GM12878 (cell line): ENCODE measurements at places on chromosomes 3 and 15. TPM values are rescaled to one million over a fixed set of nuclear protein-coding genes. Genes with fewer than 3 reads are reported as not detected.

GRCh38 chr15:99402014-99402729 is 150.9 kb downstream of the LRRC28 start:
- DNase-seq: no peak

GRCh38 chr15:60673918-60674558 is 195.1 kb upstream of the ICE2 start:
- no peak for DNase-seq

- no peak for DNase-seq
Measured at GRCh38 chr3:116238846-116239565, 206.3 kb downstream of the LSAMP start.

DNA sequence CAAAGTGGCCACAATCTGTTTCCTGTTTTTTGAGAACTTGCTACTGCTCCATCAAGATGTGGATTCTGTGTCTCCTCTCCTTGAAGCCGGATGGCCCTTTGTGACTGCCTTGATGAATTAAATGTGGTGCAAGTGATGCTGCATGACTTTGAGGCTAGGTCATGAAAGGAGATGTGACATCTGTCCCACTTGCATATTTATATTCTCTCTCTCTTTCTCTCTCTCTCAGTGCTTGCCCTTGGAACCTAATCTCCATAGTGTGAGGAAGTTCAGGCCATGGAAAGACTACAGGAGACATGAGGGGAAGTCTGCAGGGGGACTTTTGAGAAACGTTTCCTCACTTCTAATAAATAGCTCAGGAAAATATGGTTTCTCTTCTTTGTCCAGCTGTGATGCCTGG is 50.0 kb upstream of the ADPGK start:
- DNase-seq: no peak

DNA sequence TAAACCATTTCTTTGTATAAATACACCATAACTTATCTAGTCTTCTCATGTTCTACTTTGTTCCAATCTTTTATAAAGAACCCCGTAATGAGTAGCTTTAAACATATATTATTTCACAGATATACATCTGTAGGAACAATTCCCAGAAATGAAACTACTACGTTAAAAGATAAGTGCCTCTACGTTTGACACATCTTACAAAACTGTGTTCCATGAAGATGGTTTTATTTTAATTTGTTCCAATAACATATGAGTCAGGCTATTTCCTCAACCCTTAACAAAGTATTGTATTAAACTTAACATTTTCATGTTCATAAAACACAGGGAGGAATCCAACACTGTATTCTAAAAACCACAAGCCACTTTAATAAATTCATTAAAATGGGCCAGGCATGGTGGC is 52.9 kb downstream of the TRPM7 start:
- no peak for DNase-seq

DNA sequence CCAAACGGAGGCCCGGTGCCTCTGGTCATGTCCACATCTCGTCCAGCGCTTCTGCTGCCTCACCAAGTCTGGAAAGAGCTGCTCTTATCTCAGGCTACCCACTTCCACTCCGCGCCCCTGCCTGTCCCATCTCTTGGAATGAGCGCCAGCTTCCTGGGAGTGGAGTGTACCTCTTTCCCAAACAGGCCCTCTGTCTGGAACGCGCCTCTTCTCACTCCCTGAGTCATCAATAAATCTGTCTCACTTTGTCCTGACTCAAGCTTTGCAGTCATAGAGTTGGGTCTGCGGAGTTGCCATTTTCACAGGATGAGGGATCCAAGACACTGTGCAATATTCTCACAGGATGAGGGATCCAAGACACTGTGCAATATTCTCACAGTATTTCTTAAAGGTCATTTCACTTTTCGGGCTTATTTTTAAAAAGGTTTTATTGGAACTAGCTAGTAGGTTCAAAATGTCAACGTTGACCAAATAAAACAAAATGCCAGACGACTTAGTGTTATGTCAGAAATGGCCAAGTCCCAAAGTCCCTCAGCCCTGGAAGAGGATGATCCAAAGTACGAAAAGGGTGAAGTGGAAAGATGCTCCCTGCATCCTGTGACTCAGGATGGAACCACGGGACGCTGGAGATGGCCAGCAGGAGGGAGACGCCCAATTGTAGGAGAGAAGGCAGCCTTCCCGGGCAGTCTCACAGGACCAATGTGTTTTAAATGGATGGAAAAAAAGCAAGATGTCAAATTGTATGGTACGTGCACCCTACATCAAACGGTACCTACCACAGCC is 81.1 kb downstream of the CHSY1 start:
- DNase-seq: no peak

- no peak for DNase-seq
Measured at GRCh38 chr3:37930495-37930894, 60.1 kb upstream of the VILL start.

- no peak for DNase-seq
Measured at GRCh38 chr3:179766416-179767133, 113.7 kb downstream of the USP13 start.

GRCh38 chr15:82643992-82644391 is 3.2 kb downstream of the CPEB1 start:
- no peak for DNase-seq

DNA sequence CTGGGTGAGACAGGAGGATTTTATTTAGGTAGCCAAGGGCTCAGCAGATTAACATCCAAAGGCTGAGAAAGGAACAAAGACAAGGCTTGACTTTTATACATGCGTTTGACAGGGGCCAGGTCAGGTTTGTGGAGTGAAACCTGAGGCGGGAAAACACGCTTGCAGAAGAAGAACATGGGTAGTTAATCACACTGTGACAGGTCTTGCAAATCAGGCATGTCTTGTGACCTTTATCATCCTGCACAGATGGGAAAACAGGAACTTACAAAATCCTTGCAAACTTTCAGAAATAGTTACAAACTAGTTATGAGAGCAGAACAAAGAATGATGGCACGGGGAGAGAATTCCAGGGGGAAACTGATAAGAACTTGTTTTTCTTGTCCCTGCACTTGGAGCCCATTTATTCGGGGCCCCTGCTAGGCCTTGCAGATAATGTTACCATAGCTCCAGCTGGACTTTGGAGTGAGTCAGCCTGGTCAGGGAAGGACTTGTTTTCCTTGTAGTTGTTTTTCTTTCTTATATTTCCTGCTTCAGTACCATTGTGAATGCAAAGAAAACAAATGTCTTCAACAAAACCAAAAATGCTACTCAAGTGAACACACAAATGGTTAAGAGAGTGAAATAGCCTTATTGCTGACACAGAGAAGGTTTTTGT is 965.9 kb upstream of the ROBO1 start:
- DNase-seq: no peak

DNA sequence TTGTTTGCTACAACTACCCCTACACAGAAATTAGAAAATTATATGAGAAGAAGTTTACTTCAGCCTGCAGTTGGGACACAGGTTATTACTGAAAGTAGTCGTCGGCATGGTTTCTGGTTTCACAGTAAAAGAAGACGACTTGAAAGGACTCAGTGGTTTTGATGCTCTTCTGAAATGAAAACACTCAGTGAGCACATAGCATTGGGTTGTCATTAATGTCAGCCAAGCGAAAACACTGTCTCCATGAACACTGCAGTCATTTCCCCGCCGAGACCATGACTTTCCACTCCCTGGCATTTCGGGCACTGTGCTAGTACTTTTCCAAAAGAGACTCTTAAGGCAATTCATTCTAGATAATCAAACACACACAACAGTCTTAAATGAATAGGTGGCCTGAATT is 69.2 kb upstream of the ICE2 start:
- peak; percentile 85 for DNase-seq

DNA sequence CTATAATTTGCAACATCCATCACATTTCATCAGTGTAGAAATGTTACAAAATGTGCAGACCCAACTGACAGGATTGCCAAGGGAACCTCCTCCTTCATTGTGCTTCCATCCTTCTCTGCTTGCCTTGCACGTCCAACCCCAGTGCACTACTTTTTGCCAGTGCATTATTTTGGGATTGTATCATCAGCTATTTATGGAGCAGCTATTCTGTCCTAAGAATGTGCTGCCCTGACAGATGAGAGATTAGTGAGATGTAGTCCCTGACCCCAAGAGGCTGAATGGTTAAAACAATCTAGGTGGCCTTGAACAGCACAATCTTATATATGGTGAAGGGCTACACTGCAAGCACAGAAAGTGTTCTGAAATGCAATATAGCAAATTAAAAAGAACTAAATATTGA is 935.8 kb downstream of the IGSF11 start:
- no peak for DNase-seq

- DNase-seq: no peak
Measured at GRCh38 chr3:1798711-1799405, 299.8 kb upstream of the CNTN4 start.

DNA sequence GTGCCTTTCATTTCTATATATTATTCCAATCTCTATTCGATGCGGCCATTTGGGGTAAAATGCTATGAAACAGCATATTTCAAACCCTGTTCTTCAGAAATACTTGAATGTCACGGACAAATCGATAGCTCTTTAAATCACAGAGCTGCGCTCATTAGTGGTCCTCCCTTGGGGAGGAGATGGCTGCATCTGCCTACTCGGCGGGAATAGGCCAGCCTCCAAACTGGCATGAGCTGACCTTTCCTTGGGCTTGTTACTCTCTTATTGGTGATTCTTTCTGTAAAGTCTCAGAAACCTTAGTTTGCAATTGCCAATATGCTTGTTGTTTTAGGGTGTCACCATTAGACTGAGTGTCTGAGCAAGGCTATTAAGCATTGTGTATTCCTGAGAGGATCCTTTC is 120.9 kb downstream of the BDH1 start:
- no peak for DNase-seq

- no peak for DNase-seq
Measured at GRCh38 chr15:40266828-40267304, 16.0 kb downstream of the ANKRD63 start.

GRCh38 chr3:184857099-184857498 is 45.1 kb downstream of the VPS8 start:
- DNase-seq: no peak

- no peak for DNase-seq
Measured at GRCh38 chr15:79170256-79170664, 79.7 kb upstream of the RASGRF1 start.

DNA sequence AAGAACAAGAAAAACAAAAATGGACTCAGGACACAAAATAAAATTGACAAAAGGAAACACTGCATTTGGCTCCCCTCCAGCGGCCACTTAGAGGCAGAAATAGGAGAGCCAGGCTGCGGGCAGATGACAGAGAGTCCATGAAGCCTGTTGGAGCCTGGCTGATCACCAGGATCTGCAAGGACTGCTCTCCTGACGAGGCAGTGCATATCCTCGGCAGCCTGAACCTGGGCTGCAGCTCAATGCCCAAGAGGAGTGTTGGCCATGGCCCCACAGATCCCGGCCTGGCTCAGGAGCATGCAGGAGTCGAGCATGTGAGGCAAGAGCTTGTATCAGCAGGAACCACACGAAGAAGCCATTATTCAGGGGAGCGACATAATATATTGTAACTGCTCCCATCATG is 199.8 kb downstream of the STT3B start:
- no peak for DNase-seq

- peak; percentile 27 for DNase-seq
Measured at GRCh38 chr15:62624547-62625378, 417.8 kb upstream of the TPM1 start.

DNA sequence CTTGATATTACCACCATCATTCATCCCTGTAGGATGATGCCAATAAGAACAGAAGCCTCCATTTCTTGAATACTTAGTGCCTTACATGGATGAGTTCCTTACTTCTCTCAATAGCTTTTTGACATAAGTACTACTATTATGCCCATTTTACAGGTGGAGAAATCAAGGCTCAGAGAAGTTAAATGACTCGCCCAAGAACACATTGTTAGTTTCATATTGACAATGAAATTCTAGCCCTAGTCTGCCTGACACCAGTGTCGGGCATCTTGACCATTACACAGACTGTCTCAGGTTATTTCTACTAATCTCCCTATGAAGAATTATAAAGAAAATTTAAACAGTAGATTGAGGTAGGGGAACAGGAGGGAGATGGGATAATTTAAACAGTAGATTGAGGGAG is 52.5 kb upstream of the ARL8B start:
- no peak for DNase-seq

DNA sequence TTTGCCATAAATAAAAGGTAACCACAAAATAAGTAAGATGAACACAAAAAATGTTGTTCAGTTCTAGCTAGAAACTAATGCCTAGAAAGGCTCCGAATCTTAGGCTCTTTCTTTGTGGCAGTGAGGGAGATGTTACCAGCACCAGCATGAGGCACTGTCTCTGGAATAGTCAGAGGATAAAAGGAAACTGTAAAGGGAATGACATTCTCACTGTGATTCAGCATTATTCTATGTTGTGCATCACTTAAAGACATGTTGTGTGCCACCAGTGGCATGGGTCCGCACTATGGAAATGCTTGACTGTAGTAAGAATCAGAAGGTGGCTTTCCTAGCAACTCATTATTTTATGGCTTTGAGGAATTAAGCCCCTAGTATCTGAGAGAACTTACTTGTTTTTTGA is 70.8 kb downstream of the SEC22A start:
- DNase-seq: no peak

DNA sequence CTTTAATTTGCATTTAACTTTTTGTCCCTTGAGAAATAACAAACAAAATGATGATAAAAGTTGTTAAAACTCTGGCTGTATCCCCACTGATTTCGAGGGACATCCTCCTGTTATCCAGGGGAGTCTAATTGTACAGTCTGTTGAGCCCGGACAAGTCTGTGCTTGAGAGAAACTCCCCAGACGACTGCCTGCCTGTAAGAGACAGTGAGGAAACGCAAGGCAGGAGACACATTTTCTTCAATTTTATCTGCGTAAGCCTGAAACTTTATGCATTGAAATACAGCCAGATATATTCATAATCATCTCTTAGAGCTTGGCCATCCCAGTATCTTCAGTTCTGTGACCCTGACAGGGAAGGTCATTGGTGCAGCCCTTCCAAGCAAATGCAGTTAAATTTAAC is 97.7 kb downstream of the ROBO2 start:
- no peak for DNase-seq

- no peak for DNase-seq
Measured at GRCh38 chr3:37779289-37780152, 82.2 kb upstream of the CTDSPL start.

GRCh38 chr15:77607111-77607893 is 25.4 kb downstream of the LINGO1 start:
- DNase-seq: no peak

DNA sequence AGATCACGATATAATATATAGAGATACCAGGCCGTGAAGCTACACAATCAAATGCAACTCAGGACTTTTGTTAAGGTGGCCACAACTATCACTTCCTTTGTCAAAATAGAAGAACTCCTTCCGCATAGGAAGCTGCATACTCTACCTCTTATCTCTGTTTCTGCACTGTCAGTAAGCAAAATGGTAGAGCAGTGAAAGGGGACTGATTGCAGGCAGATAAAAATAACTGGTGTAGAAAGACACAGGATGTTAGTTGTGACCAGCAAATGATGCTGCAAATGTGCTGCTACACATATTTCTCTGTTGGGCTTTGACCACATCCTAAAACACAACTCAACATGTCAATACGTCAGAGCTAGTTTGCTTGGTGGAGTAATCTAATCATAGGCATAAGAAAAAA is 16.3 kb upstream of the TRAT1 start:
- no peak for DNase-seq

Gene GHSR
- not detected in 2 replicates for total RNA-seq

Gene RAB8B
- total RNA-seq: 71.7 and 73.1 TPM in 2 replicates

Gene ITIH1
- 0.16 and 0.33 TPM in 2 replicates for total RNA-seq

Gene WWTR1
- 5.1 and 6.8 TPM in 2 replicates for total RNA-seq

Gene CAND2
- total RNA-seq: 1.6 and 1.9 TPM in 2 replicates

Gene HAUS2
- total RNA-seq: 26.7 and 33.5 TPM in 2 replicates

Gene ANP32A
- 227 and 244 TPM in 2 replicates for total RNA-seq

Gene EEFSEC
- 21.9 and 22.5 TPM in 2 replicates for total RNA-seq

Gene CHRNA7
- total RNA-seq: not detected in 2 replicates

Gene GREM1
- 0.36 and 0.53 TPM in 2 replicates for total RNA-seq

Gene FBXW12
- total RNA-seq: 0.15 TPM in 1 of 2 replicates, not detected in the other

Gene CCR5
- 1.2 TPM in 2 replicates for total RNA-seq

Gene CADPS
- total RNA-seq: not detected in 2 replicates
